T-helper 17 cell (primary cell): ENCODE measurements at places on chromosomes 1 and 21. TPM values are rescaled to one million over a fixed set of nuclear protein-coding genes. Genes with fewer than 3 reads are reported as not detected.

Gene CHD5
- total RNA-seq = 0.12 TPM

Gene ADORA3
- total RNA-seq = not detected

Gene C1QA
- not detected for total RNA-seq

Gene PTPN7
- total RNA-seq = 101 TPM

Gene NEGR1
- total RNA-seq = not detected

Gene HSF2BP
- total RNA-seq = 0.37 TPM

Gene ROR1
- total RNA-seq = not detected

Gene S100A4
- 935 TPM for total RNA-seq

Gene LCE3E
- total RNA-seq = not detected

Gene LCE2B
- not detected for total RNA-seq

Gene S100A9
- 138 TPM for total RNA-seq

Gene ATAD3B
- total RNA-seq = 45.1 TPM

Gene TIE1
- not detected for total RNA-seq

Gene TP73
- total RNA-seq = not detected

Gene RUSC1
- total RNA-seq = 13.2 TPM

Gene HTR1D
- total RNA-seq = not detected
